ENCODE measurements at places on chromosomes 7 and 10.

- no peak for DNase-seq
Observed at GRCh38 chr7:129115676-129116075, 28.8 kb upstream of the TSPAN33 start.

GRCh38 chr10:91034494-91035159, 113.7 kb upstream of the ANKRD1 start:
- no peak for DNase-seq

DNA sequence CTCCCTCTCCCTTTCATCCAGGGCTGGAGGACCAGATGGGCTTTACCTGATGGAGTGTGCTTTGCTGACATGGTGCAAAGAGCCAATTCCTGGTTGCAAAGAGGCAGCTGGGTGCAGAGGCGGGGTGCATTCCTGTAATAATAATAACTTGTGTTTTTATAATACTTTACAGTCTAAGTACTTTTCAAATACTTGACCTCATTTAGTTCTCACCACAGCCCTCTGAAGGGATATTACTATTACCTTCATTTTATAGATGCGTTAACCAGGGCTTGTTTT, 70.4 kb downstream of the TCF7L2 start:
- DNase-seq = no peak

DNA sequence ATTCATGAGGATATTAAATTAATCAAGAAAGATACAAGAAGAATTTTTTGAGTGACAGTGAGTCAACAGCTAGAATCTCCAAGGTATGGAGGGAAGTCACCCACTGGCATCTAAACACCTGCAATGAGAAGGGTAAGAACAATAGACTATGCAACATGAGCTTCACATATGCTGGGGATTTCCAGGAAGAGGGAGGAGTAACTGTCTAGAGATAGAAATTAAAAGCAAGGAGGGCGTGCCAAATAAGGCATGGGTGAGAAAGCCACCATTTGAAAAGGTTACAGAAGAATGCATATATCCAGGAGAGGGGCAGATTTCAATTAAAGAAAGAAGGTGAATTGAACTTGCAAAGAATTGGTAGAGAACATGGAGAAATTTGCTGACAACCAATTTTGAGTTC, 365.7 kb downstream of the GPR37 start:
- DNase-seq = no peak

GRCh38 chr10:61870526-61870895, 31.0 kb upstream of the ARID5B start:
- DNase-seq = no peak

Measured in keratinocyte (primary cell).